Astrocyte of the cerebellum (primary cell): ENCODE measurements at places on chromosomes 2 and 18.

GRCh38 chr2:64192125-64192479 lies 47.9 kb upstream of the PELI1 start:
- DNase-seq, result no peak

DNA sequence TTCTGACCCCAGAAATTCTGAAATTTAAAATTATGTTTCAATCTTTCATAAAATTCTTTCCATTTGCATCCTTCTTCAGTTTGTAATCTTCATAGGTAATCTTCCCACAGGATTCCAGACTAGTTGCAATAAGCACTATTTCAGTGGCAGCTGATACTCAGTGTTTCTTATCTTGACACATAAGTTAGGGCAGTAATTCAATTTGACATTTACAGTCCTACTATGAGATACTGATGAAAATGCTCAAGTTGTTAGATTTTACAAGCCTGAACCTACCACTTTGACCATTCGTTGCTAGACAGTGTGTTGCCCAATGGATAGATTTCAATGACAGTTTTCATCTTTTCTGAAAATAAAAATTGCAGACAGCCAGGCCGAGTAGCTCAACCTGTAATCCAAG lies 10.4 kb downstream of the METTL21A start:
- DNase-seq, result no peak

- DNase-seq, result no peak
Observed at GRCh38 chr2:25198209-25198525, 29.8 kb upstream of the POMC start.

DNA sequence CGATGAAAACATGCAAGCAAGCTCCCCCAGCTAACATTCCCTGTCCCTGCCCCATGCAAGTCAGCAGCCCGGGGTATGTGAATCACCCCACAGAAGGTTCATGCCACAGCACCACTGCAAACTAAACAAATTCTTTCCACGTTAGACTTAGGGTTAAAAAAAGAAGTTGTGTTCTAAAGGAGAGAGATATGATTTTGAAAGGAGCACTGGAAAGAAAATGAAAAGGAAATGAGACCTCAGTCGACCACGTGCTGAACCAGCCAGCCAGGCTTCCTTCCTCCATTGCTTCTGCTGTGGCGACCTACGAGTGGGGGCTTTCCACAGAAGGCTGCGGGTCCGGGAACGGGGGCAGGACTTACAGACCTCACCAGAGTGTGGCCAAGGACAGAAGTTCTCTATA lies 52.0 kb downstream of the ARL4C start:
- DNase-seq, result peak; percentile 72

- DNase-seq, result peak; percentile 24
Observed at GRCh38 chr2:118046634-118047210, 32.9 kb upstream of the CCDC93 start.

DNA sequence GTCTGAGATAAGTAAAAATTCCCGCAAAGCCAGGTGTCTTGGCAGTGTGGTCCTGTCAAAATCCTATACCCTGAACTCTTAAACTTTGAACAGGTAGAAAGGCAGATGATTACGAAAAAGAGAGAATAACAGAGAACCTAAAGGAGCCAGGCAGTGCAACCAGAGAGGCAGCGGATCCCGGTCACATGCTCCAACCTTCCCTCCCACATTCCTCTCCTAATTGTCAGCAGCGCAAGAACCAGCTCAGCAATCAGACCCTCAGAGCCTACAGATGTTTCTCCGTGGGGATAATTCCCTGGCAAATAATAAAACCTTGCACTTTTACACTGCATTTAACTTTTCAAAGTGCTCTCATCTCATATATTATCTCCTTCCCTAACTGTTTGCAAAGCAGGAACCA lies 124.8 kb downstream of the EPHA4 start:
- DNase-seq, result no peak

DNA sequence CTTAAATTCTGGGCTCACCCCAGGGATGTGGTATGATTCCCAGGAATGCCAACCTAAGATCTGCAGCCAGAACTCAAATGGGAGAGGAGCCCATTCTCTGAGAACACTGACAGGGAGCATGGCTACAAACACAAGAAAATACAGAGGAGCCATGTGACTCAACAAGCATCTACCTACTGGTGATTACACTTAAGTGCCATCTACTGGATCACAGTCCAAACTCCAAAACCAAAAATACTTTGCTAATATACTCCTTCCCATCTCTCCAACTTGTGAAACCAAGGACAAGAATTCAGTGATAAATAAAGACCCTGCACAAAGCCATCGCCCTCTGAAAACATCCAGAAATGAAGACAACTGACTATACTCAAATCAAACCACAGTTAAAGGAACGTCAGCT lies 116.9 kb downstream of the NR4A2 start:
- DNase-seq, result no peak

- DNase-seq, result peak; percentile 50
Observed at GRCh38 chr18:48605408-48605845, 66.6 kb downstream of the CTIF start.

DNA sequence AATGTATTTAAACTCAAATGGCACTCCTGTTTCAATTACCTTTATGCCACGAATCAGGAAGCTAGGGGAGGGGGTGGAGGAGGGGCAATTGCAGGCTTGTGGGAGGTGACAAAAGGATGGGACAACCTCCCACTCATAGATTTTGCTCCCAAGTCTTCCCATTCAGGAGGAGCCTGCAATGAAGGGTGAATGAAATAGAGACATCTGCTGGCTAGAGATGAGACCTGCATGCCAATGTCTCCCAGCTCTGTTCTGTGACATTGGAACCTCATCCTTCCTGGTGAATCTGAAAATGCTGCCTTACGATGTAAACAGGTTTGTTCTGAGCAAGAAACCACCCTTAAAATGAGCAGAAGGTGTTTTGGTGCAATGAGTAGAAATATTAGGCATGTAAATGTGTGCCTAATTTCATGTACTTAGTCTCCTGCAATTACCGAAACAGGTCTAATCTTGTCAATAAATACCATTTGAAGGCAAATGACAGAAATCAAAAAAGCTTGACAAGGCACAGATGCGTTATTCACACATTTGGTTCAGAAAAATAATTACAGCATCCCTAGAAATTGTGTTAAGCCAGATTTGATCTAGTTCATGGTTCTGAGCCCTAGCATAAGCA lies 2.7 kb upstream of the PID1 start:
- DNase-seq, result peak; percentile 69

- DNase-seq, result no peak
Observed at GRCh38 chr2:36697424-36698066, 1.0 kb downstream of the VIT start.

- DNase-seq, result no peak
Observed at GRCh38 chr2:236815746-236816145, 246.1 kb downstream of the ACKR3 start.

DNA sequence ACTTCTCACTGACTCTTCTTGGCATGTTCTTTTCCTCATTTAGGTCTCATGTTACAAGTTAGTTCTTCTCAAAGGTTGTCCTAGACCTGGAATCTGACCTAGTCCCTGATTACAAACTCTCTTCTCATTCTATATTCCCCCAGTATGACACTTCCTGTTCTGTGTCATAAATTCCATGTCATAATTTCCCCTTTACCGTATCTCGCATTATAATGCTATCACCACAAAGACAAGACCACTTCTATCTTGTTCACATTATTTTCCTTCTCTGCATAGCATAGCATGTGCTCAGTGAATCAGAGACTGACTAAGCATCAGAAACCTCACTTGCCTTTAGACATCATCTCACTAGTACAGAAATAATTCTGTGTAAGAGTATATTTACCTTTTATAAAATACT lies 63.6 kb upstream of the CAVIN2 start:
- DNase-seq, result peak; percentile 32

GRCh38 chr18:49365346-49365745 lies 95.1 kb downstream of the DYM start:
- no peak for DNase-seq

DNA sequence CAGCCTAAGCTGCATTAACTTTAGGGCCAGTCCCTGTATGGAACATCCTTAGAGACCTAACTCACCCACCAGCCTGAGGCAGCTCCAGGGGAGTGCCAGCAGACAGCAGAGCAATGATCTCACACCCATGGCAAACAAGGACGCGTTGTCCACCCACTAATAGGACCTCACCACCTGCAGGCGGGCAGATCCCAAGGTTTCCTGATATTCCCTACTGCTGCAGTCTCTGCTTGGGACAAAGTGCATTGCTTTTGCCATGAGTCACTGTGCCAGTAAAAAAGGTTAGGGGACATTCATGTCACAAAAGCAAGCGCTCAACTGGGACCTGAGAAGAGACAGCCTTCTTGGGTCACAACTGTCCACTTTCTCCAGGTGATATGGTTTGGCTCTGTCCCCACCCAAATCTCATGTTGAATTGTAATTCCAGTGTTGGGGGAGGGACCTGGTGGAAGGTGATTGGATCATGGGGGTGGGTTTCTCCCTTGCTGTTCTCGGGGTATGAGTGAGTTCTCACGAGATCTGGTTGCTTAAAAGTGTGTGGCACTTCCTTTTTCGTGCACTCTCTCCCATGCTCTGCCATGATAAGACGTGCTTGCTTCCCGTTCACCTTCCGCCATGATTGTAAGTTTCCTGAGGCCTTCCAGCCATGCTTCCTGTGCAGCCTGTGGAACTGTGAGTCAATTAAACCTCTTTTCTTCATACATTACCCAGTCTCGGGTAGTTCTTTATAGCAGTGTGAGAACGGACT lies 160.2 kb downstream of the MIB1 start:
- DNase-seq, result no peak

GRCh38 chr2:29196792-29197788 lies 81.9 kb downstream of the CLIP4 start:
- peak; percentile 36 for DNase-seq

GRCh38 chr2:161032635-161033034 lies 127.6 kb upstream of the TANK start:
- no peak for DNase-seq

DNA sequence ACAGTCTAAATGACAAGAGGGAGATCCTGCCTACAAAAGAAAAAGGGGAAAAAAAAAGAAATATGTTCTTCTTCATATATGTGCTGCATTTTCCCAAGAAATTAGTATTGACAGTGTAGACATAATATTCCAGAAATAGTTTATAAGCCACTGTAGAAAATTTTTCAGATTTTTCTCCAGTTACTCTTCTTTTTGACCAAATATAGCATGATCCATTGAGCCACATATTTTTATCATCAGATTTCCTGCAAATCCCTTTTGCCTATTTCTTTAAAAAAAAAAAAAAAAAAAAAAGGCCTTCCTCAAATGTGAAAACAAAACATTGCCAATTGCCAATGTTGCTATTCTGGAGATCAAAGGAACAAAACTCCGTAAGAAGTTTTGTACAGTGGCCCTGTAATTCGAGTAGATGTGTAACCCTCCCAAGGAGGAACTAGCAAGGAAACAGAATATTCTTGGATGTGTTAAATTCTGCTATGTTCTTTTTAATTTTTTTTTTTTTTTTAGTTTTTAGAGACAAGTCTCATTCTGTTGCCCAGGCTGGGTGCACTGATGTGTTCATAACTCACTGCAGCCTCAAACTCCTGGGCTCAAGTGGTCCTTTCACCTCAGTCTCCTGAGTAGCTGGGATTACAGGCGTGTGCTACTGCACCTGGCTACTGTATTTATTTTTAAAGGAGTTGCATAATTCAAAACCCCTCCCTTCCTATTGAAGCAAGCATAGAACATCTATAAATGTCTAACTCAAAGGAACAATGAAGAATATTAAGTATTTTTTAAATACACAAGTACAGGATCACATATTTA lies 12.5 kb upstream of the CABYR start:
- DNase-seq, result no peak

GRCh38 chr2:24544456-24545115 lies 53.5 kb downstream of the NCOA1 start:
- DNase-seq, result no peak

- peak; percentile 99 for DNase-seq
Observed at GRCh38 chr2:85772019-85772745, 18.4 kb downstream of the ATOH8 start.

- DNase-seq, result no peak
Observed at GRCh38 chr2:217437290-217437870, 565.4 kb downstream of the TNS1 start.

DNA sequence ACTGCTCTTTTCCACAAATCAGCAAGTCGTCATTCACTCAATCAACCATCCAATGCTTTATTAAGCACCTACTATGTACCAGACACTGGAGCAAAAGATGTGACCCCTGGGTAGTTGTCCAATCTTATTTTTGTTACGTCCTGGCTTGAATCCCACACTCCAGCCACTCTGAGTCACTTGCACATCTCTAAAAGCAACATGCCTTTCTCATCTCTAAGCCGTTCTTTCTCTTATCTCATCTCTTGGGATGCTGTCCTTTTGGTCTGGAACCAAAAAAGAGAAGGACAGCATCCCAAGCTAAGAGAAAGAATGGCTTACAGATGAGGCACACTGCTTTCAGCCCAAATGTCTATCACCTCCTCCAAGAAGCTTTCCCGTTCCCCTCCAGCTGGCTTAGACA lies 58.8 kb downstream of the RNF152 start:
- DNase-seq, result no peak

DNA sequence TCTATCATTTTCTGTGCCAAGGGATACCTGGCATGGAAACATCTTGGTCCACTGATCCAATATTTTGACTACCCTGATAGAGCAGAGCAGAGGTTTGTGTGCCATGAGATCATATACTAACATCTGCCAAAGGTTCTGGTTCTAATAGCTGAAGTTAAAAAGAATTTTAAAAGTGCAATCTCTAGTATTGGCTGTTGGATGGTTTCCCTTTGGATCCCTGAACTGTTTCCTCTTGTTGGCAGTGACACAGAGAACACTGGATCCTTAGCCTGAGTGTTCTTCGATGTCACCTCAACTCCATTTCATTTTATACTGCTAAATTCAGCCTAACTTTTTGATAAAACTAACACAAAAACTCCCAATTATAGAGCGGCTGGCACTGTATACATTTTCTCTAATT lies 169.3 kb upstream of the FBXO11 start:
- DNase-seq, result no peak

GRCh38 chr2:200159357-200159707 lies 147.2 kb upstream of the SPATS2L start:
- no peak for DNase-seq

GRCh38 chr2:224038830-224039079 lies 331 bp downstream of the SERPINE2 start:
- DNase-seq, result no peak

DNA sequence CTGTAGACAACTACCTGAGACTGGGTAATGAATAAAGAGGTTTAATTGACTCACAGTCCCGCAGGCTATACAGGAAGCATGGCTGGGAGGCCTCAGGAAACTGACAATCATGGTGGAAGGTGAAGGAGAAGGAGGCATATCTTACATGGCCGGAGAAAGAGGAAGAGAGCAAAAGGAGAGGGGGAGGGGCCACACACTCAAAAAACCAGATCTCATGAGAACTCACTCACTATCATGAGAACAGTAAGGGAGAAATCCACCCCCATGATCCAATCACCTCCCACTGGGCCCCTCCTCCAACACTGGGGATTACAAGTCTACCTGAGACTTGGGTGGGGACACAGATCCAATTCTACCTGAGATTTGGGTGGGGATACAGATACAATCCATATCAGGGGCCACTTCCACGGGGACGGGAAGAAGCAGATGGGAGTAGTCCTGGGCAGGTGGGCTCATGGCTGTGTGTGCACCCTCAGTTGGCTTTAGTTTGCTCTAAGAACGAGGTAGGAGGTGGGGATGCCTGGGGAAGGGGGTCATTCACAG lies 9.9 kb downstream of the MAB21L4 start:
- no peak for DNase-seq
